Cerebellum (tissue), 4 donors: ENCODE measurements at places on chromosomes 13 and 19.

GRCh38 chr19:13127051-13127450 is 9.0 kb downstream of the NACC1 start:
- DNase-seq: peak; percentile 50

GRCh38 chr19:31723101-31723500 is 373.9 kb upstream of the TSHZ3 start:
- DNase-seq: no peak

DNA sequence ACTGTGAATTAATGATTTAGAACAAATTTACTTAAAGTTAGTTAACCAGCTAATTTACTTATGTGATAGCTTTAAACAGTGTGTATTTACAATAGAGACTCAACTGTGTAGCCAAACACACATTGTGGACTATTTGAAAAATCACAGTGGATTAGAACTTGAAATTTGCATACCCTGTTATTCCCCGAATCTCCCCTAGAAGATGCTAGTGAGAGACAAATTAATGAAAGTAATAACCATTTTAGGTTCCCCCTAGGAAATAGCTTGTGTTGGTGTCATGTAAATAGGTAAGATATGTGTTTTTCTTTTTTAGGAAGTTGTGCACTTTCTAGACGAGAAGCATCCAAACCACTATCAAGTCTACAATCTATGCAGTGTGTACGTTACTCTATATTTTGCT is 98.5 kb downstream of the C1QTNF9 start:
- DNase-seq: no peak

- no peak for DNase-seq
These were observed 73.0 kb downstream of the IPO5 start for GRCh38 chr13:98026457-98026857.

- peak; percentile 30 for DNase-seq
These were observed 75.3 kb downstream of the ZNF536 start for GRCh38 chr19:30447553-30447870.

DNA sequence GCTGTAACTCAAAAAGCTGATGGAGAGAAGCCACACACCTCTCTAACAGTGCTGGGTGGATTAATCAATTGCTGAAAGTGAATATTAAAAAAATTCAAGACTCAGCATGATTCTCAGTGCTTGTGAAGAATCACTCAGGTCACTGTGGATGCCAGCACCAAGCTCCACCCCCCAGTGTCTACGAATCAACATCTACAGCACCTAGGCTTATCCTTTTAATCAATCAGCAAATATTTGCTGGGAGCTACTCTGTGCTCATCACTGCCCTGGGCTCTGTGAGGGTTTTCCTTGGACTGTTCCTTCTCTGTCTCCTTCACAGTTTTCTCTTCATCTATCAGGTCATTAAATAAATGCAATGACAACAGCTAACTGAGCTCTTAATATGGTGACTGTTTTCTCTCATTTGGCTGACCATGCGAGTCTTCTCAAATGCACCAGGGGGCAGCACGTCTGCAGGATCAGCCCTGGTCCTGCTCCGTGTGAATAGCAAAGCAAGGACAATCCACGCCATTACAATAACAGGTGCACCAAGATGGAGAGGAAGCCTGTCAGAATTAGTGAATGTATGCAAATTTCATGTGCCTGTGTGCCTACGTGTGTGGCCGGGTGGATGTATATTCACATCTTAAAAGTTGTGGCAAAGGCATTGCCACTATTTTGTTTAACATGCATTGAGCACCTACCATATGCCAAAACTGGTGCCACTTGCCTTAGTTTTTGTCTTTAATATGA is 14.6 kb upstream of the C13orf42 start:
- peak; percentile 40 for DNase-seq

DNA sequence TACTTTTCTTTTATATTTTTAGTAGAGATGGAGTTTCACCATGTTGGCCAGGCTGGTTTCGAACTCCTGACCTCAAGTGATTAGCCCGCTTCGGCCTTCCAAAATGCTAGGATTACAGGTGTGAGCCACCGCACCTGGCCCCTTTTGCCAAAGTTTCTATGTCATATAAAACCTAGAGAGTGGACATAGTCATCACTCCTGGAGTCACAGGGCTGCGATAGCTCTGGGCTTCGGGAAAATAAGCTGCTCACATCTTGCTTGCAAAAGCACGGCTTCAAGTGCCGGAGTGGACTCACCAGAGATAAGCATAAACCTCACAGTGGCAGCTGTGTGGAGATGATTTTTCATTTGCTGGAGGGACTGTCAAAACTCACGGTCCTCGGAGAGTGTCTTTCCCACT is 171.2 kb downstream of the TEX29 start:
- no peak for DNase-seq

DNA sequence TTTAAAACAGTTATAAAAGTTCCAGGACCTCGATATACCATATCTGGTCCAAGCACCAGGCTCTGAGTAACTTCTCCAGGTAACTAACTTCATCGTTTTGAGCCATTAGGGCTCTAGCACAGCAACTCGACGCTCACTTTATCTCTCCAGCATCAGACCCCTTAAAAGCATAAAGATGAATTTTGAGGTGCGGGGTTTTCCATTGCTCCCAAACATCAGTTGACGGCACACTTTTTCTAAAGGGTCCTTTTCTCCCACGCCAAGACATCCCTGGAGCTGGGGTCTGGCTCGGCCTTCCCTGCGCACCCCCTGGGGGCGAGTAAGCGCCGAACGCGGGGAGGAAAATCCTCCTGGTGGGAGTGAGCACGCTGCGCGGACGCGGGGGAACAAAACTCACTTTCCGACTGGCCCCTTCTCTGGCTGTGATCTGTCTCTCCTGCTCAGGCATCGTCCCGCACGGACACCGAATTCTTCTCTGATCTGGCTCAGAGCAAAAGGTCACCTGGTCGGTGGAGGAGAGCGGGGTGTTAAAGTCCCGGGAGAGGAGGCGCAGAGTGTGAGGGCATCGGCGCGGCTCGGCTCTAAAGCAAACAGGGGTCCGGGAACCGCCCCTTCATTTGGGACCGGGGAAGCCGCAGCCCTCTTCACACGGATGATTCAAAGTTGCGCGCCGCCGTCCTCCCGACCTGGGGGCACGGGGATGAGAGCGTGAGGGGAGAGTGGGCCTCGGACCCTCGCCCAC is at the start of gene ATP7B:
Gene ATP7B (minus strand): TSS at position 561 of the 742 bp plus-strand sequence. CDS start 113 bp downstream, at position 448.
- peak; percentile 21 for DNase-seq

DNA sequence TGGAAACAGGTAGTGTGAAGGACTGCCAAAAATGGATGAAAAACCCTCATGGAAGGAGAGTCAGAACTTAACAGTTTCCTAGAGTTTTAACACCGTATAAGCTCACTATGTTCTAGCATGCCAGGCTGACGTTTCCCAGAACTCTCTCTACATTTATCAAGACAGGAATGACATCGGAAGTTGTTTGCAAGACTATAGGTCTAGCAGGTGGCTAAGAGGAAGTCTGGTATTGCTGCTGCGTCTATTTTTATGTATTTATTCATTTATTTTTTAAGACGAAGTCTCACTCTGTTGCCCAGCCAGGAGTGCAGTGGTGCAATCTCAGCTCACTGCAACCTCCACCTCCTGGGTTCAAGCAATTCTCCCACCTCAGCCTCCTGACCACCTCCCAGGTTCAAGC is 20.5 kb upstream of the ARL11 start:
- no peak for DNase-seq

DNA sequence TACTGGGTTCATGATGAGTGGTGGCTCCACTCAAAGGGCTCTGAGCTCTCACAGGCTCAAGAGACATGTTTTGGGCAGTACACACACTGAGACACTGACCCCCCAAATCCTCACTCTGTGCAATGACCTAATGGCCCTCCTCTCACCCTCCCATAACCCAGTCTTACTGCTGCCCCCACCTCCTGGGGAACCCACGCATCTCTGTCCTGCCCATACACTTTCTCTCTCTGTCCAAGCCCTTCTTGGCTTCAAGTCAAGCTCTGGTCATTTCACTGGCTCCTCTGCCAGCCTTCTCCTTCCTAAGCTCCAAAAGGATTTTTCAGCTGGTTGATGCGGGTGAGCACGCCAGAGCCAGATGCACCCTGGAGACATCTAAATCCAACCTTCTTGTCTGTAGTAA is 187.9 kb upstream of the TSHZ3 start:
- no peak for DNase-seq

- no peak for DNase-seq
These were observed 154.9 kb downstream of the PCDH9 start for GRCh38 chr13:67075239-67075638.

DNA sequence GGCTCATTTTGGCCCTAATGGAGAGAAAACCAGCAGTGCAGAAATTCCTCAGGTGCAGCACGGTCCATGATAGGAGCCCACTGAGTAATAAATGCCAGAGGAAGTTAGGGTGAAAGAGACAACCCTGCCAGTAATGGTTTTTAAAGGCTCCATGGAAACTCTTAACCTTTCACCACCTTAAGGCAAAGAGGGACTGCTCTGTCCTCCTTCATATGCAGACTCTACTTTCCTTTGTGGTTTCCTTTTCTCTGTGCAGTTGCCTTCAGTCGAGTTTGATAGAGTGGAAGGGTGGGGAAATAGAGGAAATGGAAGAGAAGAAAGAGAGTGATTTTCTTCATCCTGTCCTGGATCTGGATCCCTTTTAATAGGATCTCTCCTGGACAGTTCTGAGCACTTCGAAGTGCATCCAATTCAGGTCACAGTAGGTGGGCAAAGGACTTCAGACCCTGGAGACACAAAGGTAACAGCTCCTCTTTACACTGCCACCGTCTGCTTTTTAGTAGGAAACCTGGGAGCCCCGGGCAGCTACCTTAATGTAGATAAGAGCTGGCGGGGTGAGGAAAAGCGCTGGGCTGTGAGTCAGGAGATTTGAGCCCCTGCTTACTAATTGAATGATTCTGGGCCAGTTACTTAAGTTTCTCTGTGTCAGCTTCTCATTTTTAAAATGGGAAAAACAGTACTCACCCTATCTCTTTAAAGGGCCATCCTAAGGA is 294.8 kb downstream of the KCNRG start:
- no peak for DNase-seq

DNA sequence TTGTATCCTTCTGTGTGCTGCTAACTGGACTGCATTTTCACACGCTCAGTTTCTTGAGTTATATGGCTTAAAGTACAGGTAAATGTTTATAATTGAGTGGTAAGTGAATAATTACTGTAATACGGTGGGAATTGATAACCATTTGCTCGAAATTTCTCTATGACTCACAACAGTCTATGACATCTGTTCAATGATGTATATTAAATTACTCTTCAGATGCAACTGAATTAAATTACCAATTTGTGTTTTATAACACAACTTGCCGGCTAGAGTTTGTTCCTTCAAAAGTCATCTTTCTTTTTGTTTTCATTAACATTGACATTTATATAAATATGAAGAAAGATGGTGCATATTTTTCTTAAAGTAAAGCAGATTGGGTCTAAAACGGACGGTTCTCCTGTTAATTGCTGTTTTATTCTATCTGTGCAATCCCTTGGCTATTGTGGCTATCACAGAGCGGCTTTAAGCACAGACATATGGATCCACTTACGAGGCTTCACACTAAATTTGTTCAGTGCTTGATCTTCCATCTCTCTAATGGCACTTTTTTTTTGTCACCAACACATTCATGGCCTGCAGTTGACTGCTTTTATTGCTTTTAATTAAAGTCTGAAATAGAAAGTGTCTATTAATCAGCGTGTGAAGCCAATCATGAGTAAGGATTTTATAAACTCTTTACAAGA is 1291.6 kb upstream of the SLC10A2 start:
- DNase-seq: no peak

DNA sequence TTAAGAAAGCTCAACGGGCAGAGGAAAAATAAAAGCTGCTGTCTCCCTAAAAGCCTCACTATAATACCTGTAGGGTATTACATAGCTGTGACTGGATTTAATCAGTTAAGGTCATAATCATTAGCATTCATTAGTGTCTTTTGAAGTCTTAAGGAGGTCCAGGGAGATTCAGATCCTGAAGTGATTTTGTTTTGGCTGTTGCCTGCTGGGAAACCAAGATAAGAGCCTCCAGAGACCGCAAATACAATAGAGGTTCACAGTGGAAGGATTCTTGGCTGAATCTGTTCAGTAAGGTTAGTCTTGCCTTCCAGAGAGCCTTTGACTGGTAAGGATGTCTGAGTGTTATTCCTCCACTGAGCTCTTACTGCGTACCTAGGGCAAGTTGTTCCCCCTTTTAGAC is 54.0 kb upstream of the TNFRSF19 start:
- DNase-seq: no peak

- no peak for DNase-seq
These were observed 11.7 kb downstream of the NECTIN2 start for GRCh38 chr19:44857837-44858236.

DNA sequence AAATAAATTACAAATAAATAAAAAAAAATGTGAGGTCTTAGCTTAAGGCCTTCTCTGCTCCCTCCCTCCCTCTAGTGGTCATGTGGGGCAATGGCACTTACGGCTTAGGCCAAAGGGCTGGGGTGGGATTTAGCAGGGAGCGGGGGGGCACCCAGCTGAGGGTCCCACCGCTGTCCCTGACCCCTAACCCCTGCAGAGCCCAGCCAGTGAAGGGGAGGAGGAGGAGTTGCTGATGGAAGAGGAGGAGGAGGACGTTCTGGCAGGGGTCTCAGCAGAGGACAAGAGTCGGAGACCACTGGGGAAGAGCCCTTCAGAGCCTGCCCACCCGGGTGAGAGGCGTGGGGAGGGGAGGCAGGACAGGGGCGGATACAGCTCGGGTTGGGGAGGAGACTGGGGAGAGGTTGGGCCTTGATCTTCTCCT is 9.3 kb downstream of the MPND start:
- no peak for DNase-seq

GRCh38 chr13:30396434-30397075 is 25.7 kb upstream of the UBE2L5 start:
- DNase-seq: no peak
